ENCODE measurements at places on chromosomes 1 and 21.

DNA sequence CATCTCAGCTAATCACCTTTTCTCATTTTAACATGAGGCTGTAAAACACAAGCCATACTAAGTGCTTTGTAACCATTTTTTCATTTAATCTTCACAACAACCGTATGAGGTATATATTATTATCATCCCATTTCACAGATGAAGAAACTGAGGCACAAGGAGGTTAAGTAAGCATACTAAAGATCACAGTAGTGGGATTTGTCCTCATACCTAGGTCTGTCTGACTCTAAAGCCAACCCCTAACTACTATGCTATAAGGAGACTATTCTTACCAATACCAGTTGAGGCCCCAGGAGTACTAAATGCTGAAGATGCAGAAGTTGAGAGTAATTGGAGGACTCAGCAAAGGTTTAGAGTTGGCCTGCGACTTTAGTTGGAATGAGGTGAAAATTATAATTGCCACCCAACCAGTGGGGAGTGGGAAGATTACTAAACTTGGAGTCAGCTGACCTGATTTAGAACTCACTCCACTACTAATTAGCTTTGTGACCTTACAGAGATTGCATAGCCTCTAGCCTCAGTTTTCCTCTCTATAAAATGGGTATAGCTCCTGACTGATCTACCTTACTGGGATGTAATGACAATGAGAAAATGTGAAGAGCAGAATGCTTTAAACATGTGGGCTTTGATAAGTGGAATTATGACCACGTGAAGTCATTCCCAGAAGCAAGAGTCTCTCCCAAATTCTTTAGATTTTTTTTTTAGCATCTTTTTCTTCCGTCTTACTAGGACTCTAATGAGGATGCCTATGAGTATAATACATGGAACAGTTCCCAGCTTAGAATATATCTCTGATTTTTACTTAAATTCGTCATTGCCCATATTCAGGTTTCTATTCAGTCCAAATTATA is 85.8 kb upstream of the IPO9 start:
- DNase-seq: no peak

- no peak for DNase-seq
These were observed at the start of gene KRTAP11-1 for GRCh38 chr21:30881480-30881879. Gene KRTAP11-1 (minus strand): TSS chr21:30881580. CDS start chr21:30881524, 56 bp downstream.

GRCh38 chr1:42524330-42524729 is 61.2 kb downstream of the CCDC30 start:
- DNase-seq: no peak

DNA sequence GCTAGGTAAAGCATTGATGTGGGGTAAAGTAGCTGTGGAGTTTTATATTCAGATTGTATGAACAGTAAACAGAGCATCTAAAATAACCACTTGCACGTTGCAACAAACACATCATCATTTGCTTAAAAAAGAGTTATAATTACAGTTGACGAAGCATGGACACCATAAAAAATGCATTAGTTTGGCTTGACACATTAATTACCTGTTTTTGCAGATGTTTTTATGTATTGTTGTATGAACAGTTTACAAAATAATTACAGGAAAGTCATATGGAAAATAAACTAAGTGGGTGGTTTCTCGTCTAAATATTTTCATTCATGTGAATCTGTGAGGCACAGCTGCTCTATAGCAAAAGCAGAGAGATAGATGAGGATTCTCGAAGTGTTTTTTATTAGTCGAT is 108.3 kb downstream of the RPS6KC1 start:
- DNase-seq: no peak

GRCh38 chr1:226863446-226863845 is 7.0 kb upstream of the PSEN2 start:
- DNase-seq: no peak

GRCh38 chr1:19925342-19926070 is 2.1 kb upstream of the PLA2G2E start:
- no peak for DNase-seq

- no peak for DNase-seq
These were observed 21.1 kb upstream of the SLAMF1 start for GRCh38 chr1:160667896-160668295.

DNA sequence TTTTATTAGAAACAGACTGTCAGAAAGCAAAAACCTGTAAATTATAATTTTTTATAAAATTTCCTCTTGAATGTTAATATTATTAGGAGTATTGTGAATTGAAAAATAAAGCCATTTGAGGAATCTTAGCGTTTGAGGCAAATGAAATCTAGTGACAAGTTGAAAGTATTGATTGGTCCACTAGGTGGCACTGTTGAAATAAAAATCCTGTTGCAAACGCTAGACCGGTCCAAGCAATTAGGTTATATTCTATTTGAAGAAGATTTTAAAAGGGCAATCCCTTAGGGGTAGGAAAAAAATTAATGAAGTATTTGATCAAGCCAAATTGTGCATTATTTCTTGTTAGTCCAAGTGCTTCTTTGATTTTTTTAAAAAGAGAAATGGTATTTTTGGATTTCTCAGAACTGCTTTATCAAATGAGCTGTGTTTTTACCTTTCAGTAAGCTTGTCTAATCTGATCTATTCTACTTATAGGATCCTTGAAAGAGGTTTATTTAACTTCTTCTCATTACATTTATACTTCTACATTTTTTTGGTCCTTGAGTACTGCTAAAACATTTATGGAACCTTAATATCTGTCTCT is 57.7 kb downstream of the ATG4C start:
- DNase-seq: no peak

GRCh38 chr1:47644212-47644573 is 206.3 kb downstream of the FOXD2 start:
- DNase-seq: no peak

DNA sequence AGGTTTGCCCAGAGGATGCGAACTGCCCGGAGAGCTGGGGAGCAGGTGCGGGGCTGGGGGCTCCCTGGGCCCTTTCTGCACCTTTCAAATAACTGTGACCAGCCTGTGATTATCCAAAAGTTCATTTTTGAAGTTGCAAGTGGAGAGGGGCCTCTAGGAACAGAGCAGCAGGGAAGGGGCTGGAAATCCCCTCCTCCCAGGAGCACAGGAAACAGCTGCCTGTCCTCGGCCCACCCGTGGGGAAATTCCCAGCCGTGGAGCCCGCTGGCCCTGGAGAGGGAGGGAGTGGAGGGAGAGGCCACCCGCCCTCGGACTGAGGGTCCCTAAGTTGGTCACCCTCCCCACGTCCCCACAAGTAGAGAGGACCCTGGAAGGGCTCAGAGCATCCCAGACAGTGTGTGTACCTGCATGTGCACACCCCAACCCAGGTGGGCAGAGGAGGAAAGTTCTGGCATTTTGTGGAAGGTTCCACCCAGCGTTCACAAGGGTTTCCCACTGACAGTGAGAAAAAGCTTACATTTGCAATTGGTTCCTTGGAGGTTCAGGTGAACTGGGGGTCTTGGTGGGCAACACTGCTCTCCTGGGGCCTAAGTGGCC is 1.2 kb upstream of the TNFRSF4 start:
- DNase-seq: no peak

GRCh38 chr1:39976732-39977131 is 21.8 kb downstream of the MFSD2A start:
- no peak for DNase-seq

- DNase-seq: no peak
These were observed 1695.3 kb downstream of the BRINP3 start for GRCh38 chr1:188782220-188782841.

DNA sequence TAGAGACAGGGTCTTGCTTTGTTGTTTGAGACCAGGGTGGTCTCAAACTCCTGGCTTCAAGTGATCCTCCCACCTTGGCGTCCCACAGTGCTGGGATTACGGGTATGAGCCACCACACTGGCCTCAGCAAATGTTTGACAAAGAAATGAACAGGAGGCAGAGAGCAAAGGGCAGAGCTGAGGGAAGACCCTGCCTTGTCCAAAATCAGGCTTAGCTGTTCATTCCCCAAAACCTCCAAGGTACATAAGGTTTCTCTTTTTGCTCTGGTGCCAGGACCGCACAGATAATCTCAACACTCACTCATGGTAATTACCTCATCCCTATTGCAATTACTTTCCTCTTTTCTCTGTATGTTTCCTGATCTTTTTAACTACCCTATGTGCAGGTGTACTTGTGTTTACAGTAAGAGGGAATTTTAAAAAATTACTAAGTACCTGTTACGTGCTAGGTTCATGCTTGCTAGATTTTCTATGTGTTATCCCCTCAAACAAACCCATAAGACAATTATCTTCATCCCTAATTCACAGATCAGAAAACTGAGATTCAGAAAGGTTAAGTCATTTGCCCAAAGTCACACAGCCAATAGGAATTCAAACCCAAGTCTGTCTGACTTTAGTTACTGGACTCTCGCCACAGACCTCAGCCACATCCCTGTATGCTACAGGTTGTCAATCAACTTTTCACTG is 11.5 kb downstream of the ASAP3 start:
- no peak for DNase-seq

DNA sequence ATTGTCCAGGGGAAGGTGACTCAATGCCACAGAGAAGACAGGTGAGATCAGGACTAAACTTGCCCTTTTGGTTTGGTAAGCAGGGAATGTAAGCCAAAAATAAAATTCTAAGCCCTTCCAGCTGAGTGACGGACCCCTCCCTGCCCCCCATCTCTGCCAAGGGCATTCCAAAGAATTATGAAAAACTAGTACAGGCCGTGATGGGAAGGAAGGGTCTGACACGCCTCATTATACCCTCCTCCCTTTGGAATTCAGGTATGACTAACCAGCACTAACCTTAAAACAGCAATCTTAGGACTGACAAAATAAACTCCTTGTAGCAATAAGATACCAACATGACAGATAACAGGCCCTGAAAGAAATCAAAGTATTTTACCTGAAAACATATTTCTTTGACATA is 99.6 kb downstream of the GABPA start:
- DNase-seq: no peak

- no peak for DNase-seq
These were observed 92.8 kb upstream of the CDC42BPA start for GRCh38 chr1:227411066-227411465.

DNA sequence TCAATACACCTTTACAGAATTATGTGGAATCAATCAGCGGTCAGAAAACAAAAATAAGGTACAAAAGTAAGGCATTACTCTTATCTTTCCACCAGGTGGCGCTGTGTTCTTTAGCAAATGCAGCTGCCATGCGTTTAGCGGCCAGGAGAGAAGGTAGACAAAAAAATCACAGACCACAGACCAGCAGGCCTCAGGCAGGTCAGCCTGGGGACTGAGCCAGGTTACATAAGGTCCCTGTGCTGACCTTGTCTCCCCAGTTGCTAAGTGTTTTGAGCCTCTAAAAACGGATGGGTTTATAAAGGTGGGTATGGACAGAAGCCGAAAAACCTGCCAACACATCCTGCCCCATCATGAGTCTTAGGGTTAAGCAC is 2.8 kb downstream of the RGS16 start:
- peak; percentile 80 for DNase-seq

GRCh38 chr1:238491265-238491664 is 600.5 kb upstream of the ZP4 start:
- no peak for DNase-seq

DNA sequence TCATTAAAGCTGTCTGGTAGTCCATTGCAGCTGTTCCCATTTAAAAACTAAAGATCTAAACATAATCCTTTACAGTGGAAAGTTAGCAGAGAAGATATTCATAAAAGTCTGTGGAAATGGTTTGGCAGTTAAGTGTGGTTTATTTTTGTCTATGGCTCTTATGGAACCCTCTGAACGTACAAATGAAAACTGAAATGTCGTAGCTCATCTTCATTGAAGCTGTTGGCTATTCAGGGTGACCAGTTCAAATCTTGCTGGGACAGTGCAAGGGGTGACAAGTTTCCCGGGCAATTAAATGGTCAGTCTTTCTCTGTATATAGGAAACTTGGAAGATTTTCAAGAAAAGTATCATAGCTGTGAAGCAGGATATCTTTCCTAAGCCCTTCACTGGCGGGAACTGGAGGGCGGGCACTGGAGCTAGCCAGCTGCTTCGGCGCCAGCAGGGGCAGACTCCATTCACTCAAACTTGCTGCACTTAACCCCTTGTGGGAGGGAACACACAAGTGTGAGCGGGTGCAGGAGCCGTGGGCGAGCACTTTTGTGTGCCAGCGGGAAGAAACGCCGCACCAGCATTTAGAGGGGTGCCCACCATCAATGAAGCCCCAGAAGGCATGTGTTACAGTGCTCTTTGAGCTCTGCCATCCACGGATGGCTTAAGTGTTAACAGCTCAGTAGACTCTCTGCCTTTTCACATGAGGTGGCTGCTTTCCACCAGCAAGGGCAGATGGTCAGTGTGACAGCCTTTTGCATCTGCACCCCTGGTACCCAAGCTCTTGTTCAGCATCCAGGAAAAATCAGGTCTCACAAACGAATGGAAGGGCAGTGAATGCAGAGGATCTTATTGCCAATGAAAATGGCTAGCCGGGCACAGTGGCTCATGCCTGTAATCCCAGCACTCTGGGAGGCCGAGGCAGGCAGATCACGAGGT is 232.1 kb upstream of the KAZN start:
- no peak for DNase-seq

GRCh38 chr1:183571678-183572268 is 18.5 kb downstream of the NCF2 start:
- no peak for DNase-seq

- DNase-seq: no peak
These were observed 32.2 kb downstream of the MRAP start for GRCh38 chr21:32330784-32331311.

DNA sequence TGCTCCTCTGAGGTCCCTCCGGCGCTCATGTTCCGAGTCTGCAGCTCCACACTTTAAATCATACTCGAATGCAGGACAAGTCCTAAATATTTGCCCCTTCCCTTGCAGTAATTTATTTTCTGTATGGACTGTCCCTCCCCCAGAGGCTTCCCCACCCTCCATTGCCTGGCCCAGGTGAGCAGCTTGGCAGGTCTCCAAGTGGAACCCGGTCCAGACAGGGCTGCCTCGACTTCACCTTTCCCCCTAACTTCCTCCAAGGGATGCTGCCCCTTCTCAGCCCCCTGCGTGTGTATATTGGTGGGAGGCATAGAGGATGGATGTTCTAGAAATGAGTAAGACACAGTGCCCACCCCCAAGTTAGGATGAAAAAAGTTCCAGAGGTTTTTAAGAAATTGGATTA is 5.4 kb upstream of the OPTC start:
- no peak for DNase-seq

- DNase-seq: no peak
These were observed 1046.7 kb upstream of the B3GALT2 start for GRCh38 chr1:194233069-194233468.

DNA sequence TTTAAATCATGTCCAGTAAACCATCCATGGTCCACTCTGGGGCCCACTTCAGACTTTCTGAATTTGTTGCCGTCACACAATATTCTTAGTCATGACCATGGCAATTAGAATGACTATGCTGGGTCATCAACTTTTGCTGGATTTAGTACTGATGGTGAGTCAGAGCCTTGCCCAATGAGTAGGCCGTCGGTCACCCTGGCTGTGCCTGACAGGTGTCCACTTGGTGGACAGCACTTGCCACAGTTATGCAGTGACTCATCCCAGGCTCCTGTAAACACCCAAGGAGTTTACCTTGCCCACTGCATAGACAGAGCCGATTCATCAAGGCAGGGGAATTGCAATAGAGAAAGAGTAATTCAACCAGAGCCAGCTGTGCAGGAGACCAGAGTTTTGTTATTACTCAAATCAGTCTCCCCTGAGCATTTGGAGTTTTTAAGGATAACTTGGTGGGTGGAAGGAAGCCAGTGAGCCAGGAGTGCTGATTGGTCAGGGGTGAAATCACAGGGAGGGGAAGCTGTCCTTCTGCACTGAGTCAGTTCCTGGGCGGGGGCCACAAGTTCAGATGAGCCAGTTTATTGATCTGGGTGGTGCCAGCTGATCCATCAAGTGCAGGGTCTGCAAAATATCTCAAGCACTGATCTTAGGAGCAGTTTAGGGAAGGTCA is 333.8 kb downstream of the PTPRU start:
- DNase-seq: no peak
